Kidney glomerular epithelial cell (primary cell): ENCODE measurements at places on chromosomes 7 and 10.
A peak's percentile ranks its signal among the peaks of the same experiment; 100 is the strongest.

DNA sequence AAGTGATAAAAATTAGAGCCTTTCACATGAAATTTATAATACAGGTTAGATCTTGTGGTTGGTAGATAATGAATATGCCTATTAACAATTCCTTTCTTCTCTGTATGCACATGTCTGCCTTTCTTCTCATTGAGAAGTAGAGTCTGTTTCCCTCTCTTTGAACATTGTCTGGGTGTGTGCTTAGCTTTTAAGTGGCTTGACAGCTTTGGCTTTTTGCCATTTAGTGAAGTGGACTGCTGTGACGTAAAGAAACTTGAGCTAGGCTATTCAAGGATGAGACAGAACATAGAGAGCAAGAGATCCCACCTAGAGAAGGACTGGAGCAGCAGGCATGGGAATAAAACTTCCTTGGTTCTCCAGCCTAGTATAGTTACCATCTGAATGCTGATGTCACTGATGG lies 996.7 kb upstream of the CELF2 start:
- DNase-seq: no peak

GRCh38 chr10:97542169-97543024 lies 30.2 kb upstream of the ANKRD2 start:
- peak; percentile 92 for DNase-seq

DNA sequence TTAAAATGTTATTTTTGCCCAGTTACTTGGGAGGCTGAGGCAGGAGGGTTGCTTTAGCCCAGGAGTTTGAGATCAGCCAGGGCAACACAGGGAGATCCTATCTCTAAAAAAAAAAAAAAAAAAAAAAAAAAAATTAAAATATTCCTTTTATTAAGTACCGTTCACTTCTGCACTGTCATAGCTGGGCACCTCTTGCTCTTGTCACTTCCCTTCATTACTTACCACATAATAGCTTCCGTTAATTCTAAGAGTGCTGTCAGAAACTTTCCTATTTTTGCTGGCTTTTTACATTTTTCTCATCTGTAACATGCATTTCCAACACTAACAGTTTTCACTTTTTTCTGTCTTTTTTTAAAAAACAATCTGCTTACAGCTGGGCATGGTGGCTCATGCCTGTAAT lies 132.9 kb downstream of the PIP4K2A start:
- no peak for DNase-seq

- no peak for DNase-seq
These were observed 17.2 kb downstream of the TCF7L2 start for GRCh38 chr10:112967200-112967599.

DNA sequence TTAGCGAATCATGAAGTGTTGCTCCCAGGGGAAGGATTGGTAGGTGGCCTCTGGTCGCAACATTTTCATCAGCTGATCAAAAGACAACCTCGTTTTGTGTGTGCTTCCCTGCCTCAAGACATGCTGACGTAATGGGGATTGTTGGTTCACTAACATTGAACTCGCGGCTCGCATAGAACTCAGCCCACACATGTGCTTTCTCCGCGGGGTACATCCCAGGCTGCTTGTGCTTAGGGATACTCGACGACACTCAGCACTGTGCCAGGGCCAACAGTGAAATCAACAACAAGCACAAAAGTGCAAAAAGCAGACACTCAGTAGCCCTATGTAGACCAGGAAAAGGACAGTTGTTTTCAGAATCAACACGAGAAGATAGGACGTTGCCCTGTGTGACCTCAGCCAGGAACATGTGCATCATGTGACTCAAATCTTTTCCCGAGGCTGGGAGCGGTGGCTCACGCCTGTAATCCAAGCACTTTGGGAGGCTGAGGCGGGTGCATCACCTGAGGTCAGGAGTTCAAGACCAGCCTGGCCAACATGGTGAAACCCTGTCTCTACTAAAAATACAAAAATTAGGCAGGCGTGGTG lies 20.8 kb downstream of the WIPI2 start:
- no peak for DNase-seq

DNA sequence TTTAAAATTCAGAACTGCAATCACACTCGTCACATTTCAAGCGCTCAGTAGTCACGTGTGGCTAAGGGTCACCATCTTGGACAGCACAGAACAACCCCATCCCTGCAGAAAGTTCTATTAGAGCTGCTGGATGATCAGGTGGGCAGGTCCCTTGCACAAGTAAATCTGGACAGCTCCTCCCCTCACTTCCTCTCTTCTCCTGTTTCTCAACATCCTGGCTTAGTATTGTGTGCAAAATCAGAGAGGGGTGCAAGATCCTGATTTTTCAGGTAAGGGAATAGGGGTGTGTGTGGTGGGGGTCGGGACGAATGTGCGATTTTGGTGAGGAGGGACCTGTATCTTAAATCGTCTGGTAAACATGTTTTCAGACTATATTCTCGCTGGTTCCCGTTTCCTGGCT lies at the start of gene GIMAP4:
GIMAP4 (plus strand) TSS at position 222 of the 400 bp plus-strand sequence. CDS start 2,512 bp downstream, outside the sequence.
- DNase-seq: no peak

GRCh38 chr7:105826143-105826542 lies 50.3 kb downstream of the ATXN7L1 start:
- DNase-seq: no peak

- no peak for DNase-seq
These were observed 62.1 kb upstream of the PRSS58 start for GRCh38 chr7:142319970-142320369.

GRCh38 chr7:19397911-19398310 lies 252.7 kb upstream of the FERD3L start:
- no peak for DNase-seq

DNA sequence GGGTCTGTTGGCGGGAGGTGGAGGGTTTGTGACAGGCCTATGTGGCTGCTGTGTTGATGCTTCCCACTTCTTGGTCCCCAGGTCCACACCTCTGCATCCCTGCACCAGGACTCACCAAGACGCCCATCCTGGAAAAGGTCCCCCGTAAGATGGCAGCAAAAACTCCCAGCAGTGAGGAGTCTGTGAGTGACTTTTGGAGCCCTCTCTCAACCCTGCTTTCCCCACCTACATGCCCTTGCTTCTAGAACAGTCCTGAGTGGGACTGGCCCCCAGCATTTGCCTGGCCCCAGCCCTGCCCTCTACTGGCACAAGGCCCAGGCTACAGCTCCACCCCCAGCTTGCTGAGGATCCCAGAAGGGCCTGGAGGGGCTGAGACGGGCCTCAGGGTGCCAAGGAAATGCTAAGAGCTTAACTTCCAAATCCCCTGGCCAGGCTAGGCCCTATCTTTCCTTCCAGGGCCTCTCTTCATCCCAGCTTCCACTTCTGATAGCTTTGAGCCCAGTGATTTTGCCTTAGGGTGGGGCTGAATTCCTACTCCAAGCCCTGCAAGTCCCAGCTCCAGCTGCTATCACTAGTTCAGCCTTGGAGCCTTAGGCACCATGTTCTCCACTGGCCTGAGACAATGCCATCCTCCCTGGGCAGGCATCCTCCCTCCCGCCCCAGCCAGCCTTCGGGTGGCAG lies 2.7 kb downstream of the CHAT start:
- no peak for DNase-seq

GRCh38 chr10:50473756-50474155 lies 150.0 kb downstream of the SGMS1 start:
- DNase-seq: no peak

- DNase-seq: peak; percentile 53
These were observed 182.5 kb downstream of the SKAP2 start for GRCh38 chr7:26681819-26682418.

- no peak for DNase-seq
These were observed 45.0 kb downstream of the MRC1 start for GRCh38 chr10:17854044-17854652.

- DNase-seq: no peak
These were observed 102.0 kb downstream of the HIF1AN start for GRCh38 chr10:100637785-100638184.

GRCh38 chr7:8155836-8156235 lies 106.1 kb downstream of the ICA1 start:
- no peak for DNase-seq

- DNase-seq: no peak
These were observed 47.8 kb downstream of the IKZF1 start for GRCh38 chr7:50352282-50352681.

DNA sequence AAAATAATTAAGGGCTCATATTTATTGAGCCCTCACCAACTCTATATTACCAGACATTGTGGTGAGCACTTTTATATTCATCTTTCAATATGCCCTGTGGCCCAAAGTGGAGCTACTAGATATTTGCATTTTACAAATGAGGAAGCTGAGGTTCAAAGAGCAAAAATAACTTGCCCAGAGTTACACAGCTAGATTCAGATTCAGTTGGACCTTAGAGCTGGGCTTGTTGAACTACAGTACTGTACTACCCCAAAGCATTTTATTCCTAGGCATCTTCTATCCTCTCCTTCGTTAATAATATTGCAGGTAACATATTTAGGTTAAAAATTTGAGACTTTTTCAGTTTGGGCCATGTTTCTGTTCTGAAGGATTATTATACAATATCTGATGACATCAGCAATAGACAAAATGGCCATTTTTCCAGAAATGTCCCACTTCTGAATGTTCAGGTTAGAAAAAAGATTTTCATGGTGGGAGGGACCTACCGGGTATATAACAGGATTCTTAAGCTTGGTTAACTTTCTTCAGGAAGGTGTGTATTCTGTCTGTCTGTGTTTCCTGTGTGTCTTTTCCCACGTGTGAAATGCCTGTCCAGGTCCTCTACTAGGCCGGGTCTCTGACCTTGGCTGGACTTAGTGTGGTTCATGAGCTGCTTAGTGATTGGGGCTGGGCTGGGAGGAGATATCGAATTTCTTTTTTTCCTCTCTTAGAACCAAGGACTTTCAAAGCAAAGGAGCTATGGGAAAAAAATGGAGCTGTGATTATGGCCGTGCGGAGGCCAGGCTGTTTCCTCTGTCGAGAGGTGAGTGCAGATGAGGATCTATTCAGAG lies 13.6 kb downstream of the PRXL2A start:
- DNase-seq: no peak

- no peak for DNase-seq
These were observed 457.6 kb downstream of the LRMDA start for GRCh38 chr10:75889051-75889450.

DNA sequence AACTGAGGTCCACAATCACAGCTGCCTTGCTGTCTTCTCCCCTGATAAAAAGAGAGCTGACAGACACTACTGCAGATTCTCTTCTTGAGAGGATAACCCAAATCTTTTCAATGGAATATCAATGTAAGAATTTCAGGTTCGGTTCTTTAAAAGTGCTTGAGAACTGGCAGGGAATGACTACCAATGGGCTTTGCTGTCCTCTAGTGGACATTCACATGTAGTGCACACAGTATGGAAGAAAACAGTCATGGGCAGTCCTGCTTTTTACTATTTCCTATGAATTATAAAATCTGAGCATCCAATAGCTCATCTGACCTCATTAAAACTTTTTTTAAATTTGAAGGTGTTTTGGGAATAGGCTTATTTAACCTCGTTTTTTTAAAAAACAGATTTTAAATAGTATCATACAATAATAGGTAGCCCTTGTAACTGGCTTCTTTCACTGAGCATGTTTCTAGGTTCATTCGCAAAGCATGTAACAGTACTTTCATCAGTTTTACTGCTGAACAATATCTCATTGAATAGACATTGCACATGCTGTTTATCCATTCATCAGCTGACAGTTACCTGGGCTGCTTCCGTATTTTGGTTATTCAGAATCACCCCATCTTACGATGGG lies 18.3 kb downstream of the FZD9 start:
- peak; percentile 54 for DNase-seq

DNA sequence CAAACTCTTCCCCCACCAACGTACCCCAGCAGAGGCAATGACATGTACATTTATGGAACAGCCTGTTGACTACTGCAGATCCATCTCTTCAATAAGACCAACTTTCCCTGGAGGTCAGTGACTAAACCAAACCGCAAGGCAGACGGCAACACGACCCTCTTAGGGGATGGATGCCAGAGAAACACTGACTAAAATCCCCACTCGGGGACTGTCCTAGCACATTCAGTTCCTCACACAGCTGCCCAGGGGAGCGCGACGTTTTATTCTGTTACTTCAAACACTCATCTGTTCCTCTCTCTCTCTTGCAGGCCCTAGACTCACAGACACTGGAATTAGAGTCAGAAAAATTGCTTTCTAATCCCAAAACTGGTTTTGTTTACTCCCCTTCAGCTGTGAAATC lies 146.5 kb upstream of the PRSS1 start:
- DNase-seq: no peak

DNA sequence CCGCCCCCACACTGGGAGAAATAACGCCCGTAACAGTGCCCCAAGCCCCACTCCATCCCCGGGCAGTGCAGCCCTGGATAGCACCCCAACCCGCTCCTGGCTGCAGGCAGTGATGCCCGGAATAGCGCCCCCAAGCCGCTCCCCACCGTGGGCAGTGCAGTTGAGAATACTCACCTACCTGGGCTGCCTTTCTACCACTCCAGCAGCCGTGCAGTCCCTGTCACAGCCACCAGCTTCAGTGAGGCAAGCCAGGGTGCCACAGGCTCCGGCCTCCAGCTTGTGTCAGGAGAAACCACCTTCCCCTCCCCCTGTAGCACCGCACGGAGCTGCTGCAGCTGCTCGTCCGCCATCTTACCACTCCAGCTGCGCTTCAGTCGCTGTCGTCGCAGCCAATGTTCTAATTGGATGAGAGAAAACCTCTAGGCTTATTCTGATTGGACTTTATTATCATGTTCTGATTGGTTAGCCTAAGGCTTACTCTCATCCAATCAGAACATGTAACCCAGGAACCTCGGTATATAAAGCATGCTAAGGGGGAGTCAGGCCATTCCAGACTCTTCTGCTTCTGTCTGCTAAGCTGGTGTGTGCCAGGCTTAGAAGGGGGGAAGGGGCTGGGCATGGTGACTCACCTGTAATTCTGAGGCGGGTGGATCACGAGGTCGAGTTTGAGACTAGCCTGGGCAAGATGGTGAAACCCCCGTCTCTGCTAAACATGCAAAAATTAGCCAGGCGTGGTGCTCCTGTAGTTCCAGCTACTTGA lies 53.2 kb upstream of the ZNF33B start:
- no peak for DNase-seq

DNA sequence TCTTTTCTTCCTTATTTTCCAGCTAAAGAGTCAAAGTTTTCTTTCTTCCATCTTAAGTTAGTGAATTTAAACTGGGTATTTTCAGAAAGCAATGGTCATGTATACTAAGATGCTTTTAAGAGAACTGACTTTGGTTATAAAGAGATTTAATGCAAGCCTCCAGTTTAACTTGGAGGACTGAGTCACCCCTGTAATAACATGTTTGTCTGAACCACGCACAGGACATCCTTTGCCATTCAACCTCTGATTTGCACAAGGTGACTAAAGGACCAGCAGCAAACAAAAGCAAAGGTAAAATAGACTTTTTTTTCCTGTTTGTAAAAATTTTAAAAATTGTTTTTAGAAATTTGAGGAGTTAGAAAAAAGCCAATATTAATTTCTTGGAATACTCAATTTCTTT lies 2.9 kb downstream of the HYAL4 start:
- no peak for DNase-seq

DNA sequence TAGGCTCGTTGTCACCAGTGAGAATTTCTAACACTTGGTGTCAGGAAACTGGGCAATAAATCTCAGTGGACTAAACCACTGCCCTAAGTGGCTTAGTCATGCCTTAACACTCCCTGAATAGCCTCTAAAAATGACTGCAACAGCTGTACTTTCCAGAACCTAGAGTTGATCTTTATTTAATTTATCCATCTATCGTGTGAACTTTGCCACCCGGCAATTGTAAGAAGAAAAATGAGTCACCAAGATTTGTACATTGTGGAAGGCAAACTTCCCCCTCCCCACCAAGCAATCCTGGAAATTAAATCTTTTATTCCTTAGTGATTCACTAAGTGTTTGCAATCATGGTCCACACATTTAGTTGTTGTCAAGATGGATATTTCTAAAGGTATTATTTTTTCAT lies 47.1 kb downstream of the NXPH1 start:
- DNase-seq: no peak
